ENCODE measurements at places on chromosomes 13 and 19.

GRCh38 chr19:44748426-44749254, at the start of gene BCL3:
BCL3 (plus strand) TSS chr19:44748708; CDS start chr19:44748791, 83 bp downstream.
- no peak for DNase-seq

DNA sequence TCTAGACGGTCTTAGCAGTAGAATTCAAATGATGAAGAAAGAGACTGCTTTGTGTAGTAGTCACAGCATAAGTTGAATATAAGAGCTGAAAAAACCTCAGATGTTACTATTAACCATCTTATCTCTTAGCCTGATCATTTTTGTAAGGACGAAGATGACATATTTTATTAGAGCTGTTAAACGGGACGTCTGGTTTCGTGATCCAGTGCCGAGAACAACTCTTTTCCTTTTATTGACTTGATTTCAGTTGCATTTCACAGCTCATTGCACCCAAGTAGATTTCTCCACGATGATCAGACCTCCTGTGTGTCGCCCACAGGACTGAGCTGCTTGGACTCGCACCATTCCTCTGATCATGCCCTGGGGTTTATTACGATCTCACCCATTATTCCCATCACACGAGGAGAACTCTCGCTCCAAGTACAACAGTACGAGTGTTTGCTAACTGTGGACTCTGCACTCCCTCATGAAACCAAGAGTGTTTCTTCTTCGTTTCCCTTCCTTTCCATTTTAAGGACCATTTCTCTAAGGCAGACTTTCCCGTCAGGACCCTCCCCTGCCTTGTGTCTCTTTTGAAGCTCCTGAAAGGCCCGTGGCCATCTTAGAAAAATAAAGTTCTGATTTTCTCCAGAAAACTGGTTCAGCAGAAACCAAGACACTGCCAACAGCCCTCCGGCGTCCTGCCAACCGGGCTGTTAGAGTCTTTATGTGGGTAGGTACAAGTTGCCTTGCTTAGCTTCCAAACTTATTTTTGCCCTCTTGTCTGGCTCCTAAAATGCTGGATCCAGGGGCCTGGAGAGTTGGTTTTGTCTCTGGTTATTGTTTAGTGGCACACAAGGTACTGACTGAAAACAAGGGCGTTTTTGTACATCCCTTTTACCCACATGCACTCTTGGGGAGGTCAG, 48.2 kb upstream of the RNF113B start:
- no peak for DNase-seq

DNA sequence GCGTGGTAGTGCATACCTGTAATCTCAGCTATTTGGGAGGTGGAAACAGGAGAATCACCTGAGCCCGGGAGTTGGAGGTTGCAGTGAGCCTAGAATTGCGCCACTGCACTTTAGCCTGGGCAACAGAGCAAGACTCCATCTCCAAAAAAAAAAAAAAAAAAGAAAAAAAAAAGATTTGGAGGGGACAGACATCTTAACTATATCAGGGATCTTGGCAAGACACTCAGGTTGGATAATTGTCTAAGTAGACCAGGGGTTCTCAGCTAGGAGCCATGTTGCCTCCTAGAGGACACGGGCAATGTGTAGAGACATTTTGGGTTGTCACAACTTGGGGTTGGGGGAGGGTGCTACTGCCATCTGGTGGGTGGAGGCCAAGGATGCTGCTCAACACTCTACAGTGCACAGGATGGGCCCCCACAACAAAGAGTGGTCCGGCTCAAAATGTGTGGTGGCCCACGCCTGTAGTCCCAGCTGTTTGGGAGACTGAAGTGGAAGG, 1.9 kb upstream of the ZNF580 start:
- DNase-seq = no peak

- DNase-seq = no peak
Observed at GRCh38 chr13:94330552-94331071, 148.9 kb downstream of the DCT start.

All from iPS DF 19.7 (cell line).